ENCODE measurements at places on chromosomes 1 and 21.

GRCh38 chr1:117814856-117815797, 114.3 kb downstream of the GDAP2 start:
- no peak for DNase-seq

GRCh38 chr1:121444096-121444495, 259.3 kb downstream of the SRGAP2C start:
- DNase-seq, result no peak

GRCh38 chr1:93495911-93496310, 48.0 kb downstream of the FNBP1L start:
- no peak for DNase-seq

GRCh38 chr1:8985915-8986813, 40.1 kb downstream of the SLC2A7 start:
- peak; percentile 67 for DNase-seq

GRCh38 chr1:154901591-154901990, 31.5 kb upstream of the KCNN3 start:
- DNase-seq, result no peak

DNA sequence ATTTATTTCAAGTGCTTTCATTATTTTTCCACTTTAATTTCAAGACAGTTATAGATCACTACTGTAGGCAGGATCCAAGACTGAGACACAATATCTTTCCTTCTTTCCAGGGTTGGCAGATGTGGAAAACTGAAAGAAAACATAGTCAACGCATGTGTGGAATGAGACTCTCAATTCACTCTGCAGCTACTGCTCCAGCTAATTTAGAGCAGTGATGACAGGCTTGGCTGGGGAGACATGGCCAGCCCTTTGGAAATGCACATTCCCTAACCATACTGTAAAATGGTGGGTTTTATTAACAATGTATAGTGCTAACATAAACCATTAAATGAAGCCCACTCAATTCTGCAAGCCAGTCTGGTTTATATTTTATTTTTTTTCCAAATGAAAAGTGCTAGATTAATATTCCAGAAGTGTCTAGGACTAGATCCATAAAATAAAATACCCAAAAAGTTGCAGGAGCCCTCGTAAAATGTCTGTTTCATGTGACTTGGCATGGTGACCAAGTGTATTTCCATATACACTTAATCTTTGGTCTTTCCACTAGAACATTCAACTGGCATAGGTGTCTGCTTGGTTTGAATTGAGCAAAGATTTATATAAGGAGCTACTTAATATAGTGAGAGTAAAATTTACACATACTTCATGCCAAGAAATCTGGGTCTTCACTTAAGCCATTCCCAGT, 32.9 kb downstream of the COL11A1 start:
- no peak for DNase-seq
